AG10803 (cell line): ENCODE measurements at places on chromosomes 12 and 14.

GRCh38 chr12:19739195-19739776 is 300.0 kb downstream of the AEBP2 start:
- peak; percentile 64 for DNase-seq

DNA sequence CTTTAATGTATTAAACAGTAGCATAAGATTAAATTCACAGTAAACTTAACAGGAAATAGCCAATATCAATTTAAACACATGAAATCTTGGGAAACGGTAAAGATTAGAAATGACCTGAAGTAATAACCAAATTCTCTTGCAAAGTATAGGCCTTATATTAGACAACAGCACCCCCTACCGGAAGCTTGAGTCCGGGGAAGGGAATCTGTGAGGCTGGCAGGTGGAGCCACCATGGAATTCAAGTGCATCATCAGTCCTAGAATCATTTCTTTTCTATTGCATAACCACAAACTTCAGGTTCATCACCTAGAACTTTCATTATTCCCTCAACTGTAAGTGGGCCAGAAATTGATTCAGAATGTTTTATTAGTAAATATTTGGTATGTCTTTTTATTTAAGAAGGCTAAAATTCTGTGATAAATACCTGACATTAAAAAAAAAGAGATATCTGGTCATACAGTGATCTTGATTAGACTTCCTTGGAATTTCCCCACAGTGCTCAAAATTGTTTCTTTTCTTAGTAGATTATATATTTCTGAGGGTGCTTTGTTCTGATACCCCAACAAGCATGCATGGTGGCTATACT is 48.6 kb downstream of the AP5M1 start:
- DNase-seq, result peak; percentile 73

GRCh38 chr12:9856894-9857293 is 12.3 kb downstream of the CLEC2B start:
- DNase-seq, result no peak

DNA sequence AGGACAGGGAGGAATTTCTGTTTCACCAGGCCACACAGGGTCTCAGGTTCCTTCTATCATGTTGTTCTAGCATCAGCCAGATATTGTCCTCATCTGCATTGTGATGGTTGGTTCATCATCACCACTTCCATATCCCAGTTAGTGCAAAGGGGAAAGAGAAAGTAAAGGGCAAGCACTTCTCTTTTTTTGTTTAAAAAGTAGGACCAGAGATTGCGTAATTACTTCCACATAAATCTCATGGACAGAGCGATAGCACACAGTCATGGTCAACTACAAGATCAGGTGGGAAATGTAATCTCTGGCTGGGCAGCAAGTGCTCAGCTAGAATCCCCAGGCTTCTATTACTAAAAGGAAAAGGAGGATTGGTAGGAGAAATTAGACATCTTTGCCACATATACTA is 155.1 kb downstream of the KIF21A start:
- DNase-seq, result no peak

DNA sequence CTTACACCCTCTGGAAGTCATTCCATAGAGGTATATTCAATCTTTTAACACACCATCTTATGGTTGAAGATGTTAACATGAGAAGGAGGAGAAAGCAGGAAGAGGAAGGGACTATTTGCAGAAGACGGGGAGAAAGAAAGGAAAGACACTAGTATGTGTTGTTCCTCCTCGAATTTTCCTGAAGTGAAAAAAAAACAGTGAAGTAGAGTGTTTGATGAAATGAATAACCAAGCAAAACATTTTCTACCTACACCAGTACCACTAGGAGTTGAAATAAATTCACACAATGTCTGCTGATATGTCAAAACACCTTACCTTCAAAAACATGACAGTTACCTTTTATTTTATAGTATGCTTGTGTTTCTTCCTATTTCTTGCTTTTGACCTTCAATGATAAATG is 1.4 kb upstream of the CNOT2 start:
- no peak for DNase-seq

DNA sequence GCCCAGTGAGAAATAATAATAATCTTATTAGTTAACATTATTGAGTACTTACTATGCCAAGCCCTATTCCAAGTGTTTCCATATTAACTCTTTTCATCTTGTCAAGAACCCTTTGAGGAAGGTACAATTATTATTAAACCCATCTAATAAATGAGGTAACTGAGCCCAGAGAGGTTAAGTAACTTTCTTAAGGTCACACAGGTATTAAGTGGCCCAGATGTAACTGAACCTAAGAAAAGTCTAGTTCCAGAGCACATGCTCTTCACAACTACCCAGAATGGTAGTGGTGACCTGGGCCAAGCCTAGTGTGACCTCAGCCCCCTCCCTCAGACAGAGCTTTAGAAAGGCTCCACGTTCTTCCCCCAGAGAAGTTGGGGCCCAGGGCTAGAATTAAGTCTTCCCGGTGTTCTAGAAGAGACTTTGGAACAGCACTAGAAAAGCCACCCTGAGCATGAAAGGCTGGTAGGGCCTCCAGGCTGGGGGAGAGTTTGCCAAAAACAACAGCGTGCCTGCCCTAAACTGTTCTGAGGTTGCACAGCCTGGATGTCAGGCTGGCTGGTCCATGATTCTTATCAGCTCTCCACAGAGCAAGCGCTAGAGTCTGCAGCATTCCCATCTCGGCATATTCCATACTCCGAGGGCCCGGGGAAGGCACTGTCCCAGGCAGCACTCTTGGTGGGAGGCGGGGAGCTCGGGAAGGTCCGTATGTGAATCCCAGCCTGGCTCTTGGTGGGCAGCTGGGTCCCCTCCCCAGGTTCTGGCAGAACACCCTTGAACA is 41.3 kb upstream of the CTDSP2 start:
- peak; percentile 62 for DNase-seq

- no peak for DNase-seq
These were observed 707.3 kb downstream of the MED13L start for GRCh38 chr12:115570069-115570777.
